ENCODE measurements at places on chromosomes 13 and 19. TPM values are rescaled to one million over a fixed set of nuclear protein-coding genes. Genes with fewer than 3 reads are reported as not detected.

- peak; percentile 25 for DNase-seq
Measured at GRCh38 chr19:51036519-51036918, 1.7 kb upstream of the KLK12 start.

GRCh38 chr19:16587833-16588823, 15.9 kb upstream of the SLC35E1 start:
- no peak for DNase-seq

DNA sequence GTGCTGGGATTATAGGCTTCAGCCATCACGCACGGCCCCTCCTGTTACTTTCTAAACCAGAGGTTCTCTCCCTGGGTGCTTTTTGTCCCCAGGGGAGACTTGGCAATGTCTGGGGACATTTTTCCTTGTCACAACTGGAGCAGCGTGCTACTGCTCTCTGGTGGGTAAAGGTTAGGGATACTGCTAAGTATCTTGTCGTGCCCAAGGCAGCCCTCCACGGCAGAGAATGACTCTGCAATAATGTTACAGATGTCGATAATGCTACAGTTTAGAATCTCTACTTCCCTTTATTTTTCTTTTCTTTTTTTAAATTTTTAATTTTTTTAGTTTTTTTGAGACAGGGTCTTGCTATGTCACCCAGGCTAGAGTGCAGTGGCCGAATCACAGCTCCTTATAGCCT, 38.0 kb downstream of the ADGRE1 start:
- peak; percentile 13 for DNase-seq

- no peak for DNase-seq
Measured at GRCh38 chr13:109818886-109819285, 32.5 kb upstream of the IRS2 start.

- DNase-seq = peak; percentile 34
Measured at GRCh38 chr19:34241513-34242337, 12.6 kb upstream of the GARRE1 start.

- DNase-seq = peak; percentile 47
Measured at GRCh38 chr19:29478578-29479565, 46.9 kb upstream of the VSTM2B start.

GRCh38 chr13:50593207-50593606, 250.3 kb downstream of the DLEU7 start:
- DNase-seq = no peak

- no peak for DNase-seq
Measured at GRCh38 chr13:48549658-48550057, 16.8 kb upstream of the RCBTB2 start.

DNA sequence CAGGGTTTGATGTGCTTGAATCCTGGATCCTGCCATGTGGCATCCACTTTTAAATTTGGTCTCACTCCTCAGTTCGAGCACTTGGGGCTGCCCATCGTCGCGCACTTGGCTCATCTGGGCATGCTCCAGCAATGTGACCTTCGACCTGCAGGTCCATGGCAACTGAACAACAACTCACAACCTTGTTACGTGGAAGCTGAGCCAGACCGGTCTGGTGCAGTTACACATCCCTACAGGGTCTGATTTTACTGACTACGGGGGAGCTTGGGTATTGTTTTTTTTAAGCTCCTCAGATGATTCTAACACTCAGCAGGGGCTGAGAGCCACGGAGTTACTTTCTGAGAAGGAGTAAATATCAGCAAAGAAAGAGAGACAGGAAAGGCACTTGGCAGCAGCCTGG, 769.6 kb downstream of the UQCRFS1 start:
- DNase-seq = no peak

DNA sequence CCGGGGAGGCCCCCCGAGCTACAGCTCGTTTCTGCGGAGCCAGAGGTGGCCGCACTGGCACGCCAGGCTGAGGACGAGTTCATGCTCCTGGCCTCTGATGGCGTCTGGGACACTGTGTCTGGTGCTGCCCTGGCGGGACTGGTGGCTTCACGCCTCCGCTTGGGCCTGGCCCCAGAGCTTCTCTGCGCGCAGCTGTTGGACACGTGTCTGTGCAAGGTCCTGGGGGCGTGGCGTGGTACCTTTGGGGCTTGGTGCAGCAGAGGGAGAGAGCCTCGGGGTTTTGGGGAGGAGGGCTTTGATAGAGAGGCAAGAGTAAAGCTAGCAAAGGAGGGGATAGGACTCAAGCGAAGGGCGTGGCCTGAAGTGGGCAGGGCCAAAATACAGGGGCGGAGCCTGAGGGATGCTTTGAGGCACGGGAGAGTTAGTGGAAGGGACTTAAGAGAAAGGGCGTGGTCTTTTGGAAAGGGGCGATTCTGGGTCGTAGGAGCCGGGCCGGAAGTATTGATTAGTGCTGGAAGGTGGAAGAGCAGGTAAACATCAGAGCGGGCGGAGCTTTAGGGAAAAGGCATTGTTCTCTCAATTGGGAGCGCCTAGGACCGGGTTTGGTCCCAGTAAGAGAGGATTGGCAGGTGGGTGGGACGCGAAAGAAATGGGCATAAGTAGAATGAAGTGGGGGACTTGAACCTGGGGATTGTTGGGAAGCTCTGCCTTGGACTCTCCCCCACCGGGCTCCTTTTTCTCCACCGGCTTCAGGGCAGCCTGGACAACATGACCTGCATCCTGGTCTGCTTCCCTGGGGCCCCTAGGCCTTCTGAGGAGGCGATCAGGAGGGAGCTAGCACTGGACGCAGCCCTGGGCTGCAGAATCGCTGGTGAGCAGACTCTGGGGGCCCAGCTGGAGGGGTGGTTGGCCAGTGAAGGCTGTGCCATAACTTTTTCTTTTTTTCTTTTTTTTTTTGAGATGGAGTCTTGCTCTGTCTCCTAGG, 1.2 kb downstream of the PPM1N start:
- DNase-seq = peak; percentile 75

DNA sequence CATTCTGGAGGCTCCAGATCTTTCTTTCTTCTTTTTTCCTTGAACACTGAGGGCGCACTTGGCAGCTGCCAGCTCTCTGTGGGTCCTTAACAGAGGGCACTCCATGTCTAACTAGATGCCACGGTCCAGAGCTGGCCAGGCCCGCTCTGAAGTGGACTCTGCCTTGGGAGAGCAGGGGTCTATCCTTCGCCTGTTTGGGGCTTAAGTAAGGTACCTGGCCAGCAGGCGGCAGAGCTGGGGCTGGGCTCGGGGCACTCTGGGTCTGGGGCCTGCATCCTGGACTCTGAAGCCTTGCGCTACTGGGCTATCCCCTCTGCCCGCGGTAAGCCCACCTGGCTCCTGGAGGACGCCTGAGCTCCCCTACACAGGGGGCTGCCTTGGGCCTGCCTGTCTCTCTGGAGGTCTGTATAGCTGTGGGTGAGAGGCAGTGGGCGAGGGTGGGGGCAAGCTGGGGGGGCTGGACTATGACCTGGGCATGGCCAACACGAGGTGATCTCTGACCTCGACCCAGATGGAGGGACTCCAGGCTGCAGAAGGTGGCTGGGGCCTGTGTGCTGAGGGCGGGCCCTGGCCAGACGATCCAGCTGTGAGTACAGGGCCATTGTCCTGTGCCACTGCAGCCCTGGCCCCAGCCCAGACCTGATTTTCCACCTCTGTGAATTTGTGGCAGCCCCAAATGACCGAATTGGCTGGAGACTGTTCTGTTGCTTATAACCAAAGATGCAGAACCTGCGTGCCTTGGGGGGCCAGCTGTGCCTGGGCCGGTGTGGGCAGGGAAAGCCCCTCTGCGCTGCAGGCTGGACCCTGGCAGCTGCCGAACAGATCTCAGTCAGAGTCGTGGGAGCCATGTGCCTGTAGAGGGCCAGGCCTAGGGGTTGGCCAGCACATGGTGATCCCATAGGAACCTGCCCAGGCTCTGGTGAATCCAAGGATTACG, 26.5 kb downstream of the CEBPG start:
- no peak for DNase-seq

- no peak for DNase-seq
Measured at GRCh38 chr13:43769529-43769928, 17.2 kb downstream of the ENOX1 start.

DNA sequence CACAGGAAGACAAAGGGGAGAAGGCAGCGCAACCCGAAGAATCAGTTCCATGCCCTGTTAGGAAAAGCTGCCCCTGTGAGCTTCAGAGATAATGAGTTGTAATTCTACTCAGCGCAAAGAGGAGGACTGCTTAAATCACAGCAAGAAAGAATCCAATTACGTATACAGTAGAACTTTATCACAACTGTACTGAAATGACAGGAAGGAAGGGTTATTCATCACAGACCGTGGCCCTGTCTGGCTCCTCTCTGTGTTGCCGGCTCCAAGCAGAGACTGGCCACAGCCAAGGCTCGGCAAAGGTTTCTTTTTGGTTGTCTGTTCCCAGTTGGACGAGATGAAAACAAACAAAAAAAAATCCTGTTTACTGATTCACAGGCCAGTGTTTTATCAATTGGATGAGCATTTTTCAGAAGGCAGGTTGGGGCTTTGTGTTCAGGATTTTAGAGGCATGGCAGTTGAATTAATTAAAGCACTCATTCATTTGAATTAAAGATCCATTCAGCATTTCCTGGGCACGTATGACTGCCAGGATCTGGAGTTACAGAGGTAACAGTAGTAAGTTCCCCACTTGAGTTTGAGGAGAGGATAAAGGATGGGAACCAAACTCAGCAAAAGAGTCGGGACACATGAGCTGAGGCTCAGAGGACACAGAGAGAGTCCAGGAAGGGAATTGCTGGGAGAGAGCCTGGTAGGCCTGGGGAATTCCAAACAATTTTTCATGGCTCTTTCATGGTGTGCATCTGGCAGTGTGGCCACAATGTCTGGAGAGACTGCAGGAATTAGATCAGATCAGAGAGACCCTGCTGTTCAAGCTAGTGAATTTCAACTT, 341.0 kb downstream of the DNAJC15 start:
- peak; percentile 46 for DNase-seq

GRCh38 chr13:79457390-79457789, 23.6 kb upstream of the NDFIP2 start:
- no peak for DNase-seq

DNA sequence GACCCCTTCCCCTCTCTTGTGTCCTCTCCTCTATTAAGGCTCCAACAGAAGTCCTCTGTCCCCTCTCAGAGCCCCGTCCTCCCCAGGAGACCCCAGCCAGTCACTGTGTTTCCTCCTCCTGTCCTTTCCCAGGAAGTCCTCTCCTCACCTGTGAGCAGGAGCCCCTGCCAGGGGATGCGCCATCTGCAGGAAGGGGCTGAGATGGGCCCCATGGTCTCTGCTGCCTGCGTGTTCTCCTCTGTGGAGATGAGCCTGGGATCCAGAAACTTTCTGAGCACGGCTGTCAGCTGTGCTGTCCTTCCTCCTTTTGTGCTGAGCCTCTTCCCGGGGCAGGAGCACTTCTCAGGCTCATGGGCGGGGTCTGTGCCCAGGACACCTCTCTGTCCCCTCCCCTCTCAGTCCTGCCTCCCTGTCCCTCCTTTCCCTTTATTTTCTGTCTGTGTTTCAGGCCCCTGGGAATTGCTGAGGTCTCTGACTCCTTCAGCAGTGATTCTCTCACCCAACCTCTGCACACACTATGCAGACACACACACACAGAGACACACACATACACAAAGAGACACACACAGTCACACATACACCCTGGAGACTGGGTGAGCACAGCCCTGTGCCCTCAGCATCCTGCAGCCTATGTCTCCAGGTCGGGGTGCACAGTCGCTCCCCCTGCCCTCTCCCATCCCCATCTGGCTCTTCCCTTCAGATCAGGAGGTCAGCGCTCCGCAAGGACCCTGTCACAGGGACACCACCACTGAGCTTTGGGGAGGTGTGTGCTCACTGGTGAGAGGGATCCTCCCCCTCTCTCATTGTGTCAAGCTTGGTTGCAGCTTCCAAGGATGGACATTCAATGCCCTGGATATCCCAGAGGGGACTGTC, at the start of gene CEACAM8:
TSS of gene CEACAM8 (minus strand) at position 308 of the 873 bp plus-strand sequence. CDS start at position 212, 96 bp downstream.
- no peak for DNase-seq

Gene RXFP2
- not detected for total RNA-seq

Gene CLEC11A
- total RNA-seq = 56.9 TPM

Gene PRSS57
- total RNA-seq = not detected

Gene SLITRK1
- 0.11 TPM for total RNA-seq

Gene LHB
- 0.60 TPM for total RNA-seq

Gene LILRA2
- total RNA-seq = not detected

Gene NCR1
- 5.4 TPM for total RNA-seq

Gene NAT14
- total RNA-seq = 23.2 TPM

Gene PDE4A
- 2.3 TPM for total RNA-seq

Gene CCDC70
- not detected for total RNA-seq

Gene ACER1
- total RNA-seq = not detected

Gene PSG11
- not detected for total RNA-seq

Gene C19orf67
- not detected for total RNA-seq
